ENCODE measurements at places on chromosomes 4 and X. TPM values are rescaled to one million over a fixed set of nuclear protein-coding genes. Genes with fewer than 3 reads are reported as not detected.

Gene HTN3
- not detected for polyA plus RNA-seq

Gene NFXL1
- 1.7 TPM for polyA plus RNA-seq

Gene ITIH6
- polyA plus RNA-seq = not detected

Gene DDX3X
- 113 TPM for polyA plus RNA-seq

Gene TRPC5OS
- polyA plus RNA-seq = not detected

Gene ASMT
- not detected for polyA plus RNA-seq

Gene ARHGAP36
- not detected for polyA plus RNA-seq

Gene WNK3
- not detected for polyA plus RNA-seq

- H3K36me3 ChIP-seq = no peaks in the 10 kb centered on the region
- no peak overlapping the region for H3K4me3 ChIP-seq
- no peak overlapping the region for H3K27ac ChIP-seq
Observed at GRCh38 chr4:124642846-124643245, 69.7 kb downstream of the ANKRD50 start.

DNA sequence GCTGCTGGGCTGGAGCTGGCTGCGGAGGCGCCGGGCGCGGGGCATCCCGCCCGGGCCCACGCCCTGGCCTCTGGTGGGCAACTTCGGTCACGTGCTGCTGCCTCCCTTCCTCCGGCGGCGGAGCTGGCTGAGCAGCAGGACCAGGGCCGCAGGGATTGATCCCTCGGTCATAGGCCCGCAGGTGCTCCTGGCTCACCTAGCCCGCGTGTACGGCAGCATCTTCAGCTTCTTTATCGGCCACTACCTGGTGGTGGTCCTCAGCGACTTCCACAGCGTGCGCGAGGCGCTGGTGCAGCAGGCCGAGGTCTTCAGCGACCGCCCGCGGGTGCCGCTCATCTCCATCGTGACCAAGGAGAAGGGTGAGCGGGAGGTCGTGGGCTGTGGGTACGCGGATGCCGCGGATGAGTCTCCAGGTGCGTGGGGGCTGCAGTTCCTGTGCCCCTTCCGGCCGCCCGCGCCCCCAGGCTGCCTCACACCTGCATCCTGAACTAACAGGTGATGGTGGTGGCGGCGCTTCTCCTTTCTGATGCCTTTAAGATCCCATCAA, 499 bp downstream of the CYP2U1 start:
- peaks cover 21% of the 10 kb centered on the region for H3K4me1 ChIP-seq
- peaks cover 5% of the 10 kb centered on the region for H3K27me3 ChIP-seq
- DNase-seq = no peak
- H3K27ac ChIP-seq = peak overlapping the region; percentile 57
- no peaks in the 10 kb centered on the region for H3K36me3 ChIP-seq

GRCh38 chr4:74188912-74189311, 31.0 kb downstream of the MTHFD2L start:
- no peaks in the 10 kb centered on the region for H3K36me3 ChIP-seq
- H3K4me1 ChIP-seq = no peaks in the 10 kb centered on the region
- no peak overlapping the region for H3K27ac ChIP-seq
- no peak overlapping the region for H3K4me3 ChIP-seq
- H3K27me3 ChIP-seq = peaks cover 2% of the 10 kb centered on the region
- DNase-seq = no peak

DNA sequence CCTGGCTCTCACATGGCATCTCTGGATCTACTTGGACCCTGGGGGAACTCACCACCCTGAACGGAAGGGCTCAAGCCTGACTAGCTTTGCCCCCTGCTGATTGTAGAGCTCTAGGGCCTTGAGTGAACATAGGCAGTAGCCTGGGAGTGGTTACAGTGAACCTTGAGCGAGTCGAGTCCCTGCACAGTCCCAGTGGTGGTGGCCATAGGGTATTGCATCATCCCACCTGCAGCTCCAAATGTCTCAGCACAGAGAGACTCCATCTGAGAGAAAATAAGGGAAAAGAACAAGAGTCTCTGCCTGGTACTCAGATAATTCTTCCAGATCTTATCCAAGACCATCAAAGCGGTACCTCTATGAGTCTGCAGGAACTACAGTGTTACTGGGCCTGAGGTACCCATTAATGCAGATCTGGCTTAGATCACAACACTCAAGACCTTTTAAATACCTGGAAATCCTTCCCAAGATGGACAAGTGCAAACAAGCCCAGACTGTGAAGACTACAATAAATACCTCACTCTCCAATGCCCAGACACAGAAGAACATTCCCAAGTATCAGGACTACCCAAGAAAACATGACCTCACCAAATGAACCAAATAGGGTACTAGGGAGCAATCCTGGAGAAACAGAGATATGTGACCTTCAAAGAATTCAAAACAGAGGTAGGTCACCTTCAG, 167.5 kb upstream of the TET2 start:
- no peak overlapping the region for H3K4me3 ChIP-seq
- H3K36me3 ChIP-seq = no peaks in the 10 kb centered on the region
- no peak for DNase-seq
- no peaks in the 10 kb centered on the region for H3K27me3 ChIP-seq
- no peak overlapping the region for H3K27ac ChIP-seq

GRCh38 chrX:39096599-39096998, 295.3 kb downstream of the MID1IP1 start:
- H3K4me1 ChIP-seq = no peaks in the 10 kb centered on the region
- DNase-seq = no peak
- H3K27me3 ChIP-seq = peaks cover 3% of the 10 kb centered on the region

DNA sequence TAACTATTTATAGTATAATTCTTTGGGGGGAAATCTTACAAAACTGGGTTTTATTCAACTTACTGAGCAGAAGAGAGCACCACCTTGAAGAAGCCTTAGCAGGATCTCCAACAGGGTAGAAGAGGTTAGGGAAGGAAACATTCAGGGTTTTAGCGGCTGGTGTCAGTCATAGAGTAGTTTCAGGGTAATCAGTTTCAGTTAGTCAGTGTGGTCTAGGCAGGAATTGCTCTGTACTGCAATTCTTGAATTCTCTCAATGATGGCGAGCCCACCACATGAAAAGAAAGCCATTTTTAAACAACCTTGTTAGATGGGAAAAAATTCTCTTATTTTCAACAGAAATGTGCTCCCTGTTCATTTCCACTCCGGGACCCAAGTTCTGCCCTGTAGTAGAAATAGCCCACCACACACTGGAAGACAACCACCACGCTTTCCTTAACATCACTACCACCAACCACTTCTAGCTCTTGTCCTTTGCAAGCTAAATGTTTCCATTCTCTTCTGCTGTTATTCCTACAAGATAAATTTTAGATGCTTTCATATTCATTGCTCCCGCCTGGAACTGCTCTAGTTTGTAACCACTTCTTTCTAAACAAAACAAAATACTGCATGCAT, 25.9 kb downstream of the COL25A1 start:
- no peaks in the 10 kb centered on the region for H3K36me3 ChIP-seq
- peaks cover 9% of the 10 kb centered on the region for H3K27me3 ChIP-seq
- H3K4me1 ChIP-seq = peaks cover 2% of the 10 kb centered on the region
- H3K4me3 ChIP-seq = no peak overlapping the region
- DNase-seq = no peak
- no peak overlapping the region for H3K27ac ChIP-seq

- no peaks in the 10 kb centered on the region for H3K27me3 ChIP-seq
- H3K4me1 ChIP-seq = no peaks in the 10 kb centered on the region
- peak; percentile 15 for DNase-seq
- H3K36me3 ChIP-seq = no peaks in the 10 kb centered on the region
Observed at GRCh38 chrX:109890910-109891502, 111.9 kb upstream of the TMEM164 start.

GRCh38 chr4:33592701-33593100, 2651.6 kb downstream of the ARAP2 start:
- no peak overlapping the region for H3K4me3 ChIP-seq
- H3K4me1 ChIP-seq = no peaks in the 10 kb centered on the region
- H3K27me3 ChIP-seq = no peaks in the 10 kb centered on the region
- no peaks in the 10 kb centered on the region for H3K36me3 ChIP-seq
- DNase-seq = no peak

- H3K36me3 ChIP-seq = no peaks in the 10 kb centered on the region
- no peak overlapping the region for H3K4me3 ChIP-seq
- no peaks in the 10 kb centered on the region for H3K27me3 ChIP-seq
- H3K4me1 ChIP-seq = no peaks in the 10 kb centered on the region
- no peak for DNase-seq
- no peak overlapping the region for H3K27ac ChIP-seq
Observed at GRCh38 chr4:125781651-125782050, 466.9 kb downstream of the FAT4 start.

DNA sequence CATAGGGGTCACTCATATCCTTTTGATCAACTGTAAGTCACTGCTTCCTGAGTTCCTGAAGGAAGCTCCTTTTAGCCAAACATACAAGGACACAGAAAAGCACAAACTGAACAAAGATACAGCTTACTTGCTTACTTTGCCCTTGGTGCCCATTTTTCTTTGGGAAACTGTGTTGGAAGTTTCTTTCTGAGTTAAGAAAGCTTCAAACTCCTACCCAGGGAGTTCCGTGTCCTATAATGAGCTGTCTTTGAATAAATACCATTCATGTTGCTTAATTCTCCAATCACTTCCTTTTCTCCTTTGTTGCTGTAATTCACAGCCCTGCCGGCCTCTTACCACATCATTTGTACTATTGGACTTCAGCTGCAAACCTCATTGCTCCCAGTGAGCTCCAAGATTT, at the start of gene ADH4:
Gene ADH4, minus strand, starts transcription at position 228 of the 400 bp plus-strand sequence. Its CDS starts 75 bp downstream, at position 153.
- H3K4me3 ChIP-seq = no peak within 1 kb of the TSS
- H3K27ac ChIP-seq = no peak within 1 kb of the TSS
- no peaks in the 10 kb centered on the region for H3K27me3 ChIP-seq
- no peak for DNase-seq

DNA sequence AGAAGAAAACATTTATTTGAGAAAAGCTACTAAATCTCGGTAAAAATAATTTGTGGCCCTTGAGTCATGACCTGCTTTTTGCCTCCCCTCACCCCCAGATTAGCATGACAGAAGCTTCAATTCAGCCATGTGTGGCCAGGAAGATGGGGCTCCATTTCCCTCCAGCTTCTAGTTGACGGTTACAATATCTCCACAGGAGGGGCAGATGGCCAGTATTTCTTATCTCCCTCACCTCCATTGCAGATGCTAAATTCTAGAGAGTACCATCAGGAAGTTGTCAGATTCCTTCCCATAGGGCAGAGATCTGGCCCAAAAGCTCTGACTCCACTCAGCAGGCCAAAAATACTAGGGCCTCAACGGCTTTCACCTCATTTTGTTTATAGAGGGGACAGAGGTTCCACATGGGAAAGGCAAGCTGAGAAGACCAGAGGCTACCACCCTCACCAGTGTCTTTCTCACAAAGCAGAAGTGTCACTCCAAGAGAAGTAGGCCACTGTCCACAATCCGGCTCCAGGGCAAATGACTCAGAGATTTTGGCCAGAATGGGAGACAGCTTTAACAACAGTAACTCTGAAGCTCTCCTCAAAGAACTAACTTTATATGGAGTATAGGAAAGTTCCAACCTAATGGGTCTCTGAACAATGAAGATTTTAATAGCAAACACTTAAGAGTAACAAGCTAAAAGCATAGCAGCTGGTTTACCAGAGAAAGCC, 108.3 kb downstream of the TBC1D19 start:
- H3K27ac ChIP-seq = peak overlapping the region; percentile 61
- H3K36me3 ChIP-seq = peaks cover 46% of the 10 kb centered on the region
- no peaks in the 10 kb centered on the region for H3K4me1 ChIP-seq
- no peaks in the 10 kb centered on the region for H3K27me3 ChIP-seq

DNA sequence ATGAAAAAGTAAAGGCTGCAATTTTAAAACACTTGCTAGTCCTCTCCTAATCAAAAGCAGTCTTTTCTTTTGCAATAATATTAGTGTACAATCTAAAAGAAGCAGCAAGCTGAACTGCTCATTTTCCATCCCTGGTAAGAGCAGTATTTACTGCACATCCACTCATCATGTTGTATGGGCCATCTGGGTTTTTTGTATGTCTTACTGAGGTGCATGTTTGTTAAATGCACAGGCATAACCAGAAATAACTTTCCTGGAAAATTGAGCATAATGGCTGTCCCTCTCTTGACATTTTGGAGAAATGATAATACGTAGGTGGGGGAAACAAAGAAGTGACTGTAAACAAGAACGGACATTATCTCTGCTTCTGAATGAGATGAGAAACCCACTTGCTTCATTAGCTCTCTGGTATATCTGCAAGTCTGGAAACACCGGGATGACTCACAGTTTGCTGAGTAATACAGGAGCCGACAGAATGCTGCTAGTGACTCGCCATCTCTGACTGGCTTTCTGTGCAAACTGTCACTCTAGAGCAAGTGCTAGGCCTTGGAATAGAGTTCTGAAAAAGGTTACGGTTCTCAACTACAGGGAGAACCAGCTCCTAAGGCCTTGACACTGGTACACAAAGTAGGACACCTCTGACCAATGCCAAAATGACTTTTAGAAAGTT, 85.7 kb upstream of the MTM1 start:
- H3K4me3 ChIP-seq = no peak overlapping the region
- DNase-seq = no peak
- H3K27me3 ChIP-seq = peaks cover 2% of the 10 kb centered on the region
- H3K27ac ChIP-seq = no peak overlapping the region
- H3K4me1 ChIP-seq = peaks cover 17% of the 10 kb centered on the region
- H3K36me3 ChIP-seq = no peaks in the 10 kb centered on the region

GRCh38 chrX:9635803-9636202, 129.8 kb downstream of the GPR143 start:
- no peak overlapping the region for H3K27ac ChIP-seq
- peaks cover 2% of the 10 kb centered on the region for H3K27me3 ChIP-seq
- no peak for DNase-seq
- H3K4me3 ChIP-seq = no peak overlapping the region
- H3K36me3 ChIP-seq = no peaks in the 10 kb centered on the region

- no peak overlapping the region for H3K27ac ChIP-seq
- no peak for DNase-seq
- H3K4me1 ChIP-seq = no peaks in the 10 kb centered on the region
- H3K27me3 ChIP-seq = peaks cover 2% of the 10 kb centered on the region
- H3K4me3 ChIP-seq = no peak overlapping the region
- H3K36me3 ChIP-seq = peaks cover 13% of the 10 kb centered on the region
Observed at GRCh38 chr4:186236126-186236525, 8.8 kb downstream of the KLKB1 start.

- no peaks in the 10 kb centered on the region for H3K4me1 ChIP-seq
- H3K27ac ChIP-seq = no peak overlapping the region
- H3K27me3 ChIP-seq = peaks cover 1% of the 10 kb centered on the region
- DNase-seq = no peak
- no peaks in the 10 kb centered on the region for H3K36me3 ChIP-seq
Observed at GRCh38 chr4:140937866-140938265, 181.7 kb upstream of the TBC1D9 start.

GRCh38 chr4:87209696-87210095, 10.7 kb downstream of the KLHL8 start:
- no peaks in the 10 kb centered on the region for H3K36me3 ChIP-seq
- DNase-seq = peak; percentile 47
- H3K27me3 ChIP-seq = no peaks in the 10 kb centered on the region

All from immature natural killer cell (primary cell).